ENCODE measurements at places on chromosomes 1 and 21.

- DNase-seq, result no peak
Measured at GRCh38 chr1:117942293-117942692, 12.8 kb downstream of the WDR3 start.

DNA sequence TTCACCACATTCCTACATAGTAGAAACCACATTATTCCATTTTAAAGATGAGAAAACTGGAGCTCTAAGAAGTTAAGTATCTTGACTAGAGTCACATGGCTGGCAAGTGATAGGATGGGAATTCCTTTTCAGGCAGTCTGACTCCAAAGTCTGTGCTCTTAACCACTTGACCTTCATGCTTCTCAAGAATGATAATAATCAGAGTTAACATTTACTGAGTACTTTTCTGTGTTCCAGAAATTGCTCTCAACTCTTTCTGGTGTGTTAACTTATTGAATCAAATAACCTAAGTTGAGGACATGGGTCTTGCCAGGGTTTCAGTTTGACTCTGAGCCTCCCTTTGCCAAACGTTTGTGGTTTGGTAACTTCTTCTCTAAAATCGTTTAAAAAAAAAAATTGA is 169.4 kb downstream of the RASAL2 start:
- no peak for DNase-seq

- DNase-seq, result no peak
Measured at GRCh38 chr1:201396861-201397464, 2.2 kb downstream of the LAD1 start.

DNA sequence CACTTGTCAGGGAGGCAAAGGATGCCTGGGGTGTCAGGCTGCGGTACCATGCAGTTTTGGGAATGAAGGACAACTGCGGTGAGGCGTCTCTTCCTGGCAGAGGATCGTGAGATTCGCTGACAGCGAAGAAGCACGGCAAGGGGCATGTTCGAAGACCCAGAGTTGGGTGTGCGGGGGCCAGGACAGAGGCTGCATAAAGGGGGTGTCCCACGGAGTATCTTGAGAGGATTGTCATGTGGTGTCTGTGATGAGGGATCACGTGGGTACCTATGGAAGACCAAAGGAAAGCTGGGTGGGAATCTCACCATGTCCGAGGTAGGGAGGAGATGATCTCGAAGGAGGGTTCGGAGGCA is 372 bp downstream of the SLC25A44 start:
- no peak for DNase-seq

GRCh38 chr1:226082959-226083301 is 20.4 kb downstream of the H3-3A start:
- no peak for DNase-seq

Measured in T-helper 9 cell (primary cell).